ENCODE measurements at places on chromosomes 5 and 9.

- DNase-seq, result no peak
These were observed 19.2 kb downstream of the CAPSL start for GRCh38 chr5:35919191-35919590.

DNA sequence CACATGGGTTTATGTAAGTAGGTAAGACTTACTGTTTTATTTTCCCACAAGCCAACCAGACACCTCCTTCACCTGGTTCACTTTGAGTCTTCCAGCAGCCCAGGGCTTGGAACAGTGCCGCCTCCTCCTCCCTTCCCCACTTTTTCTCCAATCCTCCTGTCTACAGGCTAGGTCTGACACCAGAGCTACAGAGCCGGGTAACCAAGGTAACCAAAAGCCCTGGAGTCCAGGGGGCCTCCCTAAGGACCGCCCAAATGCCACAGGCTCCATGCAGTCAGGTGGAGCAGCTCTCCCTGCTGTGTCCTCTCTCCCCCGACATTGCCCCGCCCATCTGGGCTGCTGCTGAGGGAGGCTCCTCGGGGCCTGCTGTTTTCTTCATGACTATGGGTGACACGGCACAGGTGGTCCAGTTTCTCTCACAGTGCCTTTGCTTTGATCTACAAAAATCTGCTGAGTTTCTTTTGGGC lies 138.0 kb upstream of the EFNA5 start:
- no peak for DNase-seq

- DNase-seq, result no peak
These were observed 101.6 kb upstream of the SPRY4 start for GRCh38 chr5:142426129-142427014.

GRCh38 chr5:30104872-30105596 lies 1088.5 kb upstream of the CDH6 start:
- no peak for DNase-seq

DNA sequence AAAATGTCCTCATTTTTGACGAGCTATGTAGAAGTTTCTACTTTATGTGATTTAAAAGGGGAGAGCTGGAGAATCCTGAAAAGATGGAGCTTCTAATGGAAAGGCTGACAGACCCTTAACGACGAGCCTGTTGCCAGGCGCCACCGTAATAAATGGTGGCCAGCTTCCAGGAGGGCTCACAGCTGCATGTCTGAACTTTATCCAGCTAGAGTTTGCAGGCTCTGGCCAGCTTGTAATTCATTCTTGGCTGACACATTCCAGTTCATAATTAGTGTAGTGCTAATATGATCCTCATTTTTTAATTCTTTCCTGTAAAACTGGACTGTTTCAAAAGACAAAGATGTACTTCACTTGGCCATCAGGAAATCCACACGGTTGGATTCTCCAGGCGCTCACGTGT lies 246.7 kb downstream of the GAS1 start:
- no peak for DNase-seq

DNA sequence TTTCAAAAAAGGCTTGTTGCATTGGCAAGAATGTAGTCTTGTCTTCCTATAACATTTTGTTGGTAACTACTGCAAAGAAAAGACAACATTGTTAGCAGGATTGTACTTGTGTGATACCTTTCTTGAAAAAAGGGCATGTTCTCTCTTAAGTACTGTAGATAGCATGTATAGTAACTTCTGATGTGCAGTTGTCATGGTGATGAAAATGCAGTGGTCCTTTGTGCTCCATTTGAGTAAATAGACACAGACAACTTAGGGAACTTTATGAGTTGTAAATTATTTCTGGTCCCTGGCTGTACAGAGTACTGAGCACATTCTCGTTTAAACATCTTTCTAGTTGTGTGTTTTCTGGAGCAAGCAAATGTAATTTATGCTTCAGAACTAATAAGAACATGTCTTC lies 103.3 kb downstream of the CD180 start:
- no peak for DNase-seq

Measured in NCI-H187 treated with DMSO at 0.1 percent for 48 hours (cell line).